Kidney (tissue), 22 donors: ENCODE measurements at places on chromosomes 2 and 18. TPM values are rescaled to one million over a fixed set of nuclear protein-coding genes. Genes with fewer than 3 reads are reported as not detected.

GRCh38 chr18:10057894-10058791, 144.3 kb downstream of the VAPA start:
- no peaks in the 10 kb centered on the region for H3K36me3 ChIP-seq
- H3K27ac ChIP-seq = peak overlapping the region; percentile 49
- H3K4me1 ChIP-seq = peaks cover 7% of the 10 kb centered on the region
- no peaks in the 10 kb centered on the region for H3K27me3 ChIP-seq
- peak; percentile 16 for DNase-seq

DNA sequence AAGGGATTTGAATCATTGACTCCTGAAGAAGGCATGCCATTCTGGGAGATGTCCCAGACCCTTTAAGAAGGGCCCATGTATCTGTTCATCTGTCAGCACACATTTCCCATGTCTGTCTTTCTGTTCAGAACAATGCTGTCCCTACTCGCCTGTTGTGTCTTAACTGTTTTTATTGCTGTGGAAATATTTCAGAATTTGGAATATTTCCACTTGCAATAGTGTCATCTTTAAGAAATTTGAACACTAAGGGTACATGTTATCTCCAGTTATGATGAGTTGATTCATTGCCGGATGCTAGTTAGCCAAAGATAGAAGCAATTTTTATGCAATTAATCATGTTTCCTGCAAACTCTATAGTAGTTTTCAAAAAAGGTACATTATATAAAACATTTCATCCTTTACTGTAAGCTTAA, 36.9 kb upstream of the NT5C1B start:
- no peak overlapping the region for H3K4me3 ChIP-seq
- no peak overlapping the region for H3K27ac ChIP-seq
- H3K4me1 ChIP-seq = no peaks in the 10 kb centered on the region
- no peak for DNase-seq

GRCh38 chr2:24742730-24743129, 50.5 kb downstream of the PTRHD1 start:
- no peak overlapping the region for H3K4me3 ChIP-seq
- H3K27ac ChIP-seq = no peak overlapping the region
- no peaks in the 10 kb centered on the region for H3K27me3 ChIP-seq
- no peak for DNase-seq
- H3K36me3 ChIP-seq = peaks cover 14% of the 10 kb centered on the region

- H3K4me3 ChIP-seq = no peak overlapping the region
- H3K36me3 ChIP-seq = no peaks in the 10 kb centered on the region
- no peak overlapping the region for H3K27ac ChIP-seq
- no peaks in the 10 kb centered on the region for H3K27me3 ChIP-seq
- DNase-seq = no peak
These were observed 95.4 kb downstream of the HAUS1 start for GRCh38 chr18:46199515-46200147.

GRCh38 chr18:574865-575645, 5.1 kb upstream of the CETN1 start:
- H3K27ac ChIP-seq = no peak overlapping the region
- no peak overlapping the region for H3K4me3 ChIP-seq
- DNase-seq = no peak
- no peaks in the 10 kb centered on the region for H3K27me3 ChIP-seq
- peaks cover 2% of the 10 kb centered on the region for H3K4me1 ChIP-seq

DNA sequence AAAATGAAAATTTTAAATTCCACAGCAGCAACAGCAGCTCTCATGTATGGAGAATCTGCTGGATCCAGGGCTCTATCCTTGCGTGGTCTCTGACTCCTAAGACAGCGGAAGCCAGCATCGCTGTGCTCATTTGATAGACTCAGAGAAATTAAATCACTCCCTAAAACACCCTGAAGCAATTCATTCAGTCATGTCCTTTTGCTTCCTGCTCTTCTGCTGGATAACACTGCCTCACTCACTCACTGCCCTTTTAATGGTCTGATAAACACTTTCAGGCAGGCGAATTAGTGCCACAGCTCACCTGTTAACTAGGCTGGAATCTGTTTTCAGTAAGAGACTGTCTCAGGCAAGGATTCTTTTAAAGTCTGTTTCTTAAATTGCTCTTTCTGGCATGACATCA, 10.0 kb downstream of the WIPF1 start:
- no peak overlapping the region for H3K4me3 ChIP-seq
- H3K36me3 ChIP-seq = no peaks in the 10 kb centered on the region
- no peak overlapping the region for H3K27ac ChIP-seq
- DNase-seq = no peak

GRCh38 chr2:72846171-72847095, 20.6 kb upstream of the EXOC6B start:
- DNase-seq = no peak
- no peak overlapping the region for H3K4me3 ChIP-seq
- H3K4me1 ChIP-seq = no peaks in the 10 kb centered on the region
- H3K36me3 ChIP-seq = no peaks in the 10 kb centered on the region
- H3K27me3 ChIP-seq = no peaks in the 10 kb centered on the region

- no peak for DNase-seq
- no peaks in the 10 kb centered on the region for H3K4me1 ChIP-seq
- no peaks in the 10 kb centered on the region for H3K36me3 ChIP-seq
- no peak overlapping the region for H3K4me3 ChIP-seq
These were observed 61.8 kb upstream of the YWHAQ start for GRCh38 chr2:9692456-9693195.

DNA sequence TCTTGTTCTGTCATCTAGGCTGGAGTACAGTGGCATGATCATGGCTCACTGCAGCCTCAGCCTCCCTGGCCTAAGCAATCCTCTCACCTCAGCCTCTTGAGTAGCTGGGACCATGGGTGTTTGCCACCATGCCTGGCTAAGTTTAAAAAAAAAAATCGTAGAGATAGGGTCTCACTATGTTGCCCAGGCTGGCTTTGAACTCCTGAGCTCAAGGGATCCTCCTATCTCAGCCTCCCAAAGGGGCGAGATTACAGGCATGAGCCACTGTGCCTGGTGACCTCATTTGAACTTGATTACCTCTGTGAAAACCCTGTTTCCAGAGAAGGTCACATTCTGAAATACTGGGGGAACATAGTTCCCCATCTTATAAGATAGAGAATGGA, 190.3 kb downstream of the NEDD4L start:
- no peaks in the 10 kb centered on the region for H3K27me3 ChIP-seq
- H3K4me1 ChIP-seq = no peaks in the 10 kb centered on the region
- peak overlapping the region; percentile 32 for H3K27ac ChIP-seq
- peak overlapping the region; percentile 5 for H3K4me3 ChIP-seq
- no peak for DNase-seq
- no peaks in the 10 kb centered on the region for H3K36me3 ChIP-seq

- H3K4me3 ChIP-seq = no peak overlapping the region
- DNase-seq = no peak
- peaks cover 17% of the 10 kb centered on the region for H3K4me1 ChIP-seq
- no peaks in the 10 kb centered on the region for H3K36me3 ChIP-seq
- H3K27ac ChIP-seq = no peak overlapping the region
These were observed 82.0 kb downstream of the FHOD3 start for GRCh38 chr18:36379435-36379984.

GRCh38 chr2:62197011-62197924, 1.4 kb downstream of the B3GNT2 start:
- peak overlapping the region; percentile 97 for H3K27ac ChIP-seq
- H3K4me1 ChIP-seq = no peaks in the 10 kb centered on the region
- DNase-seq = peak; percentile 52
- H3K4me3 ChIP-seq = peak overlapping the region; percentile 57
- H3K36me3 ChIP-seq = no peaks in the 10 kb centered on the region

- no peaks in the 10 kb centered on the region for H3K27me3 ChIP-seq
- H3K4me1 ChIP-seq = no peaks in the 10 kb centered on the region
- no peak overlapping the region for H3K4me3 ChIP-seq
- DNase-seq = no peak
- no peak overlapping the region for H3K27ac ChIP-seq
These were observed 168.8 kb downstream of the CDCA7 start for GRCh38 chr2:173523497-173523896.

DNA sequence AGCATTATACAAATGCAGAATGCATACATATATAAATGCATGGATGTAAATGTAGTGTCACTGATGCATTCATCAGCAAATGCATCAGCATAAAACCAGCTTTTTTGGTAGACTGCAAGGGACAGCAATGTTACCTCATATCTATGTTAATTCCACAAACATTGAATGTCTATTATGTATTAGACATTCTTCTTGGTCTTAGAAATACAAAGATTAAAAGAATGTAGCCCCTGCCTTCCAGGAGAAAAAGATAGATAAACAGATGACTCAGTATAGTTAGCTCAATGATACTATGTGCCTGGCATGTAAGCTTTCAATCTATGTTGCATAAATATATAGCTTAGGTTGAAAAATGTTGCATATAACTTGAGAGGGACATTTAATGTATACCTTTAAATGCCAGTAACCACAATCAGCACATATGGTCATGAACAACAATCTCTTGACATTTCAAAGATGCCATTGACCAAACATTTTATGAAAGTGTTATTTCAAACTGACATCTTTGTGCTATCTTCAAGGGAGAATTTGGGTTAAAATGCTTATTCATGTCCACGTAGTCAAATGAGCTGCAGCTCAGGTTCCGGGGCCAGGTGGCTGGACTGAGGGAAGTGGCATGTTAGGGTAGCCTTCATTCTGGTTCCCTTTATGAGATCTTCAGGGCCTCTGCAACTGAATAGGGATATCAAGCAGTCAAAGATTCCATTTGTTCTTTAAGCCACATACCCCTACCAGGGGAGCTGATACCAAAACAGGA, 45.2 kb upstream of the GCG start:
- no peak overlapping the region for H3K4me3 ChIP-seq
- no peaks in the 10 kb centered on the region for H3K27me3 ChIP-seq
- no peaks in the 10 kb centered on the region for H3K4me1 ChIP-seq
- no peaks in the 10 kb centered on the region for H3K36me3 ChIP-seq
- H3K27ac ChIP-seq = no peak overlapping the region

- no peak overlapping the region for H3K4me3 ChIP-seq
- H3K27me3 ChIP-seq = no peaks in the 10 kb centered on the region
- H3K27ac ChIP-seq = no peak overlapping the region
- no peaks in the 10 kb centered on the region for H3K36me3 ChIP-seq
These were observed 25.9 kb downstream of the ALS2 start for GRCh38 chr2:201754717-201755415.

GRCh38 chr18:75320506-75320905, 107.0 kb downstream of the SMIM21 start:
- no peak overlapping the region for H3K27ac ChIP-seq
- no peaks in the 10 kb centered on the region for H3K36me3 ChIP-seq
- no peaks in the 10 kb centered on the region for H3K27me3 ChIP-seq
- no peak overlapping the region for H3K4me3 ChIP-seq

DNA sequence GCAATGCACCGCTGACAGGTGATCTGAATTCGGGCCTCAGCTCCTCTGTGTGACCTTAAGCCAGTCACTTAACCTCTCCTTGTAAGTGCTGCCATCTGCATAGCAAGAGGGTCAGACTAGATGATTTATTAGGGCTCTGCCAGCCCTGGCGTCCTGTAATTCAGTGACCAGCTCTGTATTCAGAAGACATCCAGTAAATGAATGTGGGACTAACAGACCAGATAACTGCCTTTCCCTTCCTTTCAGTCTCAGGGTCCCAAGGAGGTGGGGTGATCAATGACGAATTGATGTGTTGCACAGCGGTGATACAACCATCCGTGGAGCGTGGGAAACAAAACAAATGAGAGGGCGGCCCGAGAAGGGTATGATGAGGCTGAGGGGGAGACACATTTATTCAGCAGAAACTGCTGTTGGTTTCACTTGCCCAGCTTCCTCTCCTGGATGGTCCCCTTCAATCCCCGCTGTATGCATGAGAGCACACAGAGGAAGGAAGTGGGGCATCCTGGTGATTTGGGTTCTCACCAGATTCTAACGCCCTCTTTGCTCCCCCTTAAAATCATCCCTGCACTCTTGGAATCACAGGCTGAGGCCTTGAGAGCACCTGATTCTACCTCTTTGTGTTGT, 92.8 kb downstream of the VIT start:
- no peaks in the 10 kb centered on the region for H3K27me3 ChIP-seq
- H3K27ac ChIP-seq = no peak overlapping the region
- no peak overlapping the region for H3K4me3 ChIP-seq
- H3K4me1 ChIP-seq = no peaks in the 10 kb centered on the region
- DNase-seq = no peak

- no peaks in the 10 kb centered on the region for H3K27me3 ChIP-seq
- H3K27ac ChIP-seq = peak overlapping the region; percentile 77
- DNase-seq = no peak
- H3K36me3 ChIP-seq = no peaks in the 10 kb centered on the region
- no peak overlapping the region for H3K4me3 ChIP-seq
These were observed 98.1 kb downstream of the PLB1 start for GRCh38 chr2:28594000-28594331.

DNA sequence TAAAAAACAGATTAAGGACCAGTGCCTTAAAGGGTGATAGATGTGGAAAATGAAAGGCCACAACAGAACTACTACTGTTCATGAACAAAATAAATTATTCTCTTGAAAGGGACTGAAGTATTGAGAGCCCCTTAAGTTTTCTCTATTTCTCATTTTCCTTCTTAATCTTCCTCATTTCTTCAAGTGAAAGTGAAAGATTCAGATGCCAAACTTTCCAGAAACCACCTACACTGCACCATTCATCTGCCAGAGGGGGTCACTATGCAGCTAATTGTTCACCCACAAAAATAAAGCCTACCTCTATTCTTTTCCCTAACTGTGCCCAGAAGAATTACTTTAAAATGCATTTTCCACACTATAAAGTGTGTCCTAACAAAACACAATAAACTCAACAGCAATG, 140.1 kb downstream of the NR4A2 start:
- H3K4me3 ChIP-seq = no peak overlapping the region
- H3K27ac ChIP-seq = no peak overlapping the region
- H3K27me3 ChIP-seq = no peaks in the 10 kb centered on the region
- DNase-seq = no peak
- no peaks in the 10 kb centered on the region for H3K4me1 ChIP-seq

Gene IL1A
- 0.13 TPM for total RNA-seq

Gene BCL2
- total RNA-seq = 39.2 TPM

Gene SULT1C2
- total RNA-seq = 67.4 TPM

Gene CYTIP
- 24.0 TPM for total RNA-seq

Gene FBXO41
- total RNA-seq = 5.2 TPM

Gene TMEM198
- total RNA-seq = 4.5 TPM

Gene PIEZO2
- total RNA-seq = 4.1 TPM

Gene ATG4B
- 81.0 TPM for total RNA-seq

Gene UNC50
- total RNA-seq = 53.2 TPM
